ENCODE measurements at places on chromosomes 16 and 17.

- DNase-seq = no peak
Measured at GRCh38 chr16:27335349-27336053, 21.7 kb downstream of the IL4R start.

DNA sequence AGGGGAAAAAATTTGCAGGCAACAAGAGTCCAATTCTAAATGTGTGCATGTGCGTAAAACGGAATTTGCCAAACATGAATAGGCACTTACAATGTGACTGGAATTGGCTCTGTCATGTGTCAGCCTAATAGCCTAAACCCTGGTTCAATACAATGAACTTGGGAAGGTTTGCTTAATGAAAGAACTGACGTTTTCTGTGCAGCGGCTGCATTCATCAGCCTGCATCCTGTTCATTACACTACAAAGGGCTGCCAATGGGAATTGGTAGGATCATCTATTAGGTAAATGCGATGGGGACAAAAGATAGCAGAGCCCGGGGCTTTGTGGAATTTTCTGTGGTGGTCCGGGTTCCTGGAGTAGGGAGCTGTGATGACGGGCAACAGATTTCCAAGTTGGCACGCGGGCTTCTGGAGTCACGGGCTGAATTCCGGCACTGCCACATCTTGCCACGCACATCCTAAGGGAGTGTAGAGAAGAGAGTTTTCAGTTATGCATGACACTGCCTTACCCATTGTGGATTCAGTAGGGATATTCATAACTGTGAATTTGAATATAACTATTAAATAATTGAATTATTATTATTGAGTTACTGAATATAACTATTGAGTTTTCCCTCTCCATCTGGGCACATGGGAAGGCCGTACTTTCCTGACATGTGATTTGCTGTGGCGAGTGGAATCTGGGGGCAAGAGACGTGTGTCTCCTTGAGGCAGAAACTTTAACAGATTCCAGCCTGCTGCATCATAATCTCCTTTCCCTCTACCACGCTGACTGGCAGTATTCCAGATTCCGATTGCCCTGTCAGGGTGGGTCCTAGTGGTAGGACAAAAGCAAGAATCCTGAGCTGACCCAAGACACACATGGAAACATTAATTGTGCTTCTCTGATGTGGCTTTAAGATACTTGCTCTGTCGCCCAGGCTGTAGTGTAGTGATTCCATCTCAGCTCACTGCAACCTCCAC is 565.6 kb downstream of the WWOX start:
- no peak for DNase-seq

- DNase-seq = peak; percentile 10
Measured at GRCh38 chr16:54447576-54448440, 161.2 kb upstream of the IRX3 start.

- no peak for DNase-seq
Measured at GRCh38 chr17:81518785-81519283, 6.2 kb upstream of the ACTG1 start.

DNA sequence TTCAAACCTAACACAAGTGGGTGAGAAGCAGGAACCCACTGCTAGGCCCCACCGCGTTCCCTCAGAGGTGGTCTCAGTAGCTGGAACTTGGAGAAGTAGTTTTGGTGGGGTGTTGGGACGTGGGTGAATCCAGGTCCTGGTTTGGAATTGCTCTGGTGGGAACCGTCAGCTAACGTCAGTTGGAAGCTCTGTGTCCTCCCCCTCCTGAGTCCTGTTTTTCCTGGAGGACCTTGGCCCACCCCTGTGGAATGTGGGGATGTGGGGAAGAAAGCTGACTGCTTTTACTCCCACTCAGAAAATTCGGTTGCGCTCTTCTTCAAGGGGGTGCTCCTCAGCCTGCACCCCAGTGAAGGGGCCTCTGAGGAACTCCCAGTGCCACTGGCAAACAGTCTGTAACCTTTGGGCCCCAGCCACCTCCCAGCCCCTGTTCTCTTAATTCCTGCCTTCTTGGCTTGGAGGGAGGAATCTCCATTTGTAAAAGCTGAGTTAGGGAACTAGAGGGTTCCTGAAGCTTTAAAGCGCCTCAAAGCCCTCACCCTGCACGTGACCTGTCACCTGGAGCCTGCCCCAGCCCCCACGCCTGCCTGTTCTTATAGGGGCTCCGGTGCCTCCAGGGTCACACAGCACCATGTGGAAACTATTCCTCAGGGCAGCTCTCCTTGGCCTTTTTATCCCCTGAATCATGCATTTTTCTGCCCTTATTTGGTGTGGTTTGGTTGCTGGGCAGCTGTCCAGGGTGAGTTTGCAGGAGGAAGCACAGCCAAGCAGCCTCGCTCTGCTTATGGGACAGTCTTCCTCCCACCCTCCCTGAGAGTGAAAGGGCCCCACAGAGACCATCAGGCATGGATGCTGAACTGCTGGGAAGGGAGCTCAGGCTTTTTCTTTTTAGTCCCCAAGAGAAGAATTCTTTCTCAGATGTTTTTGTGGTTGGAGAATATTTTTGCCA is 16.2 kb upstream of the NAGLU start:
- peak; percentile 78 for DNase-seq

DNA sequence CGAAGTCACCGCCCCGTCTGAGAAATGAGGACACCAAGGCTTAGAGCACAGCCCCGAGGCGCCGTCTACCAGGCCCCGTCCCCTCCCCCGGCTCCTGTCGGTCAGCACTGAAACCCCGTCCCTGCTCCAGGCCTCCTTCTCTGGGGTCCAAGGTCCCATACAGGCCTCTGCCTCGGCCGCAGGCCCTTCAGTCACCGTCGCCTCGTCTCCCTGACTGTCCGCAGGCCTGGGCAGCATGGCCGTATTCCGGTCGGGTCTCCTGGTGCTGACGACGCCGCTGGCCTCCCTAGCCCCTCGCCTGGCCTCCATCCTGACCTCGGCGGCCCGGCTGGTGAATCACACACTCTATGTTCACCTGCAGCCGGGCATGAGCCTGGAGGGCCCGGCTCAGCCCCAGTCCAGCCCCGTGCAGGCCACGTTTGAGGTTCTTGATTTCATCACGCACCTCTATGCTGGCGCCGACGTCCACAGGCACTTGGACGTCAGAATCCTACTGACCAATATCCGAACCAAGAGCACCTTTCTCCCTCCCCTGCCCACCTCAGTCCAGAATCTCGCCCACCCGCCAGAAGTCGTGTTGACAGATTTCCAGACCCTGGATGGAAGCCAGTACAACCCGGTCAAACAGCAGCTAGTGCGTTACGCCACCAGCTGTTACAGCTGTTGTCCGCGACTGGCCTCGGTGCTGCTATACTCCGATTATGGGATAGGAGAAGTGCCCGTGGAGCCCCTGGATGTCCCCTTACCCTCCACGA is 617 bp downstream of the COASY start:
- DNase-seq = peak; percentile 79

- DNase-seq = no peak
Measured at GRCh38 chr16:87463722-87464690, 28.8 kb downstream of the ZCCHC14 start.

- DNase-seq = no peak
Measured at GRCh38 chr17:17710728-17711541, 29.7 kb downstream of the RAI1 start.

GRCh38 chr16:50866806-50867205 is 124.9 kb downstream of the CYLD start:
- DNase-seq = no peak

GRCh38 chr16:72658888-72659717 is 388.8 kb downstream of the ZFHX3 start:
- DNase-seq = no peak

DNA sequence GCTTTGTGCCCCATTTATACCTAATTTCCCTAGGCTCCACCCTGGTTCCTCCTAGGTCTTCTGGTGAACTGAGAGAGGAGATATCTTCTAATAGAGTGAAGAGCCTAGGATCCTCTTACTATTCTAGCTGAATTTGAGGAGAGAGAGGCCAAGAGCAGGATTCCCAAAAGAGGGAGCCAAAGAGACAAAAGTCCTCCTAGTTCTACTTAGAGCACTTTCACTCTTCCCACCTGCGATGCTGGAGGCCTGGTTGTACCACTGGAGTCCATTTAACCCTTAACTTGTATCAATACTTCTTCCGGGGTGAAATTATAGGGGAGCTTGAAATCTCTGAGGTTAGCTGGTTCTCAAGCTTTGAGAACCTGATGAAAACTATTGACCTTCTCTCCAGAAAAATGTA is 3.4 kb upstream of the SSH2 start:
- DNase-seq = no peak

- no peak for DNase-seq
Measured at GRCh38 chr17:49191409-49191916, 18.9 kb downstream of the GNGT2 start.

- DNase-seq = no peak
Measured at GRCh38 chr17:82962163-82962720, 117.2 kb upstream of the METRNL start.

- DNase-seq = peak; percentile 74
Measured at GRCh38 chr17:705863-706262, 8.8 kb downstream of the VPS53 start.
